Dermis lymphatic vessel endothelial cell (primary cell): ENCODE measurements at places on chromosomes 2 and 18. TPM values are rescaled to one million over a fixed set of nuclear protein-coding genes. Genes with fewer than 3 reads are reported as not detected.

Gene TIMM21
- total RNA-seq = 19.6 and 26.1 TPM in 2 replicates

Gene RALB
- 166 and 294 TPM in 2 replicates for total RNA-seq

Gene SMCHD1
- 49.6 and 59.9 TPM in 2 replicates for total RNA-seq

Gene RGPD4
- total RNA-seq = not detected in 2 replicates

Gene DSC1
- total RNA-seq = not detected in 2 replicates

Gene DRC1
- total RNA-seq = not detected in 2 replicates

Gene EGR4
- under 0.01 TPM in 1 of 2 replicates, not detected in the other for total RNA-seq

Gene ASB18
- total RNA-seq = not detected in 2 replicates

Gene MGAT4A
- 3.5 and 6.8 TPM in 2 replicates for total RNA-seq

Gene ERFE
- 0.22 TPM in 1 of 2 replicates, not detected in the other for total RNA-seq

Gene KCNJ3
- not detected in 2 replicates for total RNA-seq

Gene CCL20
- total RNA-seq = 0.95 and 2.1 TPM in 2 replicates

Gene HOXD3
- 9.1 and 18.2 TPM in 2 replicates for total RNA-seq

Gene SLC9A2
- not detected in 2 replicates for total RNA-seq

Gene SERPINB10
- total RNA-seq = not detected in 2 replicates

Gene LOXL3
- 0.87 and 1.2 TPM in 2 replicates for total RNA-seq

Gene EFR3B
- total RNA-seq = 0.26 and 0.54 TPM in 2 replicates

Gene SMPD4
- 7.8 and 8.5 TPM in 2 replicates for total RNA-seq

Gene TRIM54
- 0.52 and 1.3 TPM in 2 replicates for total RNA-seq

Gene ZNF385B
- not detected in 2 replicates for total RNA-seq

Gene GBX2
- 0.52 and 0.87 TPM in 2 replicates for total RNA-seq

Gene RTP5
- not detected in 2 replicates for total RNA-seq

Gene ADGRF3
- total RNA-seq = under 0.01 and 0.09 TPM in 2 replicates

Gene KLHL29
- total RNA-seq = 2.5 and 2.8 TPM in 2 replicates

Gene CCDC141
- 1.7 and 3.7 TPM in 2 replicates for total RNA-seq

Gene CCDC68
- 0.34 and 1.4 TPM in 2 replicates for total RNA-seq

Gene TRMT61B
- total RNA-seq = 9.4 and 10.0 TPM in 2 replicates

Gene UCN
- total RNA-seq = 0.22 and 0.34 TPM in 2 replicates

Gene C1GALT1C1L
- total RNA-seq = 0.09 TPM in 1 of 2 replicates, not detected in the other

Gene CHMP3
- total RNA-seq = 85.8 and 96.9 TPM in 2 replicates
